ENCODE measurements at places on chromosomes 13 and 19.

DNA sequence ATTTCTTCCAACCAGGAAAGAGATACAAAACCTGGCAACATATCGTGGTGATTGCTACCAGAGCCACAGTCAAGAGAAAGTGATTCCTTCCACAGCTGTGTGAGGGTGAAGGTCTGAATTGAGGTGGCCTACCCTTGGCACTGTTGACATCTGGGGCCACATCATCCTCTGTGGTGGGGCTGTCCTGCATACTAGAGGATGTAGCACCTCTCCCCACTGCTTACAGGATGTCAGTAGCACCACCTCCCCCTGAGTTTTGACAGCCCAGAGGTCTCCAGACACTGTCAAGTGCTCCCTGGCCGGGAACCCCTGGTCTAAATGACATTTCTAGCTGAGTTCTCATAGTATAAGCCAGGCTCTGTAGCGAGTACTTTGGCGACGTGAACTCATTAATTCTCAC lies 15.5 kb downstream of the PTGER1 start:
- DNase-seq = peak; percentile 53

- DNase-seq = no peak
These were observed 89.0 kb upstream of the SPATA13 start for GRCh38 chr13:24071423-24072075.

GRCh38 chr19:53158119-53158656 lies 665 bp downstream of the ZNF347 start:
- DNase-seq = no peak

DNA sequence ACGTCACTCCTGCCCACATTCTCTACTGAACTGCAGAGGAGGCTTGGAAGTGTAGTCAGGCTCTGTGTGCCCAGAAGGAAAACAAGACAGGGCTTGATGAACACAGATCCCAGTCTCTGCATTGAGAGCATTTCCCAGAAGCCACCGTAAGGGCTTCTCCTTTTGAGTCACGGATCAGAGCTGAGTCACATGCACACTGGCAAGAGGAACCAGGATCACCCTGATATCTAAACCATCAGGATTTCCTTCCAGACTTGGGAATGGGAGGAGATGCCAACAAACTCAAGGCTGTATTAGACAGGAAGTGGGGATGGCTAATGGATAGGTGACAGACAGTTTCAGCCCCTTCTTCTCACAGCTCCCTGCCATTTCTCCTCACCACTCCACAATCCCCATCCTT lies 17.7 kb upstream of the FBXO17 start:
- no peak for DNase-seq

DNA sequence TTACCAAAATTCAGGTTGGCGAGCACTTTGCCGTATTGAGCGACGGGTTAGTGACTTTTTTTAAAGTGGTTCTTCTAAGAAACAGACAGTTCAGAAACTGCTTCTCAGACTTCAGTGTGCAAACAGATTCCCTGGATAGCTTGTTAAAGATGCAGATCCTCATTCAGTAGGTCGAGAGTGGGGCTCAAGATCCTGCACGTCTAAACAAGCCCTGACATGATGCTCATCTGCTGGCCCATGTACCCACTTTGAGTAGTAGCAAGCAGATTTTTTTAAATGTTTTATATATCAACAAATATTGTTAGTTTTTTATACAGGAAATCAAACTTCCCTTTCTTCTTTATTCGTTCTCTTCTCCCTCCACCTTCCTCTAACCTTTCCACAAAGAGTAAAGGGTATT lies 7.3 kb downstream of the METTL21C start:
- DNase-seq = no peak

DNA sequence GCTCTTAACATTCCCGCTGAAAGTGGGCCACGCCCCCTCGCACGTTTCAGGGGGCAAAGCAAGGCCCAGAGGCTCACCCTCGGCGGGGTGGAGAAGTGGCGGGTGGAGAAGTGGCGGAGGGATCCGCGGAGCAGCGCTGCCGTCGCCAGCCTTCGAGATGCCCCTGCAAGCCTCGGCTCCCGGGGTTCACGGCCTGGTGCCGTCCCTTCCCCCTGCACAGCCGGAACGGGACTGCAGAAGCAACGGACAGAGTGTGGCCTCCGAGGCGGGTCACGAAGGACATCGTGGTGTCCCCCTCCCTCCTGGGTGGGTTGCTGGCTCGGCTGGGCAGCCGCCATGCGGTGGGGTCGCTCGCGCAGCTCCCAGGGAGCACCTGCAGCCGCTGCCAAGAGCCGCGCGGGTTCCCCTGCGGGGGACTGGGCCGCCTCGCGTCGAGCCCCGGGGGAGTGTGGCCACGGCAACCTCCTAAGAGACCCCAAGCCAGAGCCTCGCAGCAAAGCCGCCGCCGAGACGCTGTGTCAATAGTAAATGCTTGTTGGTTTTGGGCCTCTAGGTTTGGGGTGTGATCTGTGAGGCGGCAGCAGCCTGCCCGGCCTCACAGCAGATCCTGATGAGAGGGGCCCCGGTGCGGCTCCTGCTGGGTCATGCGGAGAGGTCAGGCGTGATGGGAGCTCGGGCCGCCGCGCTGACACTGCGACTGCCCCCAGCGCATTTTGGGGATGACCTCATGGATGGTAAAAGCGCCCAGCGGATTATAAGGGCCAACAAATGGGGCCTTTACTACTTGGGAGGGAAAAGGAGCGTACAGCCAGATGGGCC lies 5.5 kb downstream of the TPGS1 start:
- no peak for DNase-seq

GRCh38 chr19:39282021-39282420 lies 13.8 kb downstream of the IFNL2 start:
- no peak for DNase-seq

- no peak for DNase-seq
These were observed 27.1 kb downstream of the ZNF724 start for GRCh38 chr19:23222998-23223652.

DNA sequence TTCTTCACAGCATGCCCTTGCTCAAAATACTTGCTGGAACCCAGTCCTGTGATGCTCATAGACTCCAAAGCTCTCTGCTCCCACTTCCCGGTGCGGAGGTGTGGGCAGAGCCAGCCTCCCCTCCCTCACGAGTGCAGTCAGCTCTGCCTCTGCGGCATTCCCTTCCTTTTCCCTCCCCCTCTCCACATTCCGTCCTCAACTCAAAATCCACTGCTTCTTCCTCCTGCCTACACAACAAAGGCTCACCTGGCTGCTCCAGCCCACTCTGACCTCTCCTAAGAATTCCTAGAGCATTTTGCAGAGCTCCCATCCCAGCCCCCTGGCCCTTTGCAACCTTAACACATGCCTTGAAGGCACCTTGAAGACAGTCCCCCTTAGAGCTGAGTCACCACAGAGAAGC lies 527.9 kb downstream of the MYO16 start:
- DNase-seq = no peak

GRCh38 chr13:49616676-49617065 lies 11.6 kb upstream of the ARL11 start:
- DNase-seq = no peak

GRCh38 chr19:56594446-56594782 lies 688 bp upstream of the ZNF71 start:
- DNase-seq = no peak

DNA sequence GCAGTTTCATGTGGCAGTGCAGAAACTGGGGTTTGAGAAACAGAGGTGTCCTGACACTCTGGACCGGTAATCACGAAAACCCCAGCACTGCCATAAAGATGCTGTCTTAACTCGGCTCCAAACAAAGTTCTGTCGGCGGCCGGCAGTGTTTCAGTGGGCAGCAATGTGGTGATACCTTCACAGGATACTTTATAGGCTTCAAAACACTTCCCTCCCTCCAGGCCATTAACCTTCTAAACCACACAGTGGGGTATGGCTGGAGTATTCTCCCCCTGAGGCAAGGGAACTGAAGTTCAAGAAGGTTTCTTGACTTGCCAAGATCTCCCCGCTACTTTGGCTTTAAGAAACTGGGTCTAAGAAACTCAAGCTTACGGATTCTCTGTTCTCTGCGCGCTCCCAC lies 1.1 kb downstream of the RUBCNL start:
- DNase-seq = no peak

- no peak for DNase-seq
These were observed 8.9 kb upstream of the TRPC4 start for GRCh38 chr13:37878496-37878895.

DNA sequence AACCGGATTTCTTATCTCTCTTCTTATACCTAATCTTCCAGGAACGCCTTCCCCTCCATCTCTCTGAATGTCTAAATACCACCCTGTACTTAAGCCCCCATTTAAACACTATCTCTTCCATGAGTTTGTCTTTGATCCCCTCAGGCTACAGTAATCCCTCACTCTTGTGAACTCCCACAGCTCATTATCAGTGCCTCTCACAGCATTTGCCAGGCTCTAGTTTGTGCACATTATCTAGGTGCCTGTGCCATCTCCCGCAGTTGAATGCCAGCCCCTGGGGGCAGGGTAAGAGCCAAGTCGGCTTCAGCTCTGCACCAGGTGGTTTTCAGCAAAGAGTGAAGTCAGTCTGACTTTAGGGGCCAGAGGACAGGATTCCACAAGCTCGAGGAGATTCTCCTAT lies 71.4 kb downstream of the FREM2 start:
- no peak for DNase-seq

GRCh38 chr13:40993987-40994386 lies 25.1 kb downstream of the ELF1 start:
- DNase-seq = no peak

DNA sequence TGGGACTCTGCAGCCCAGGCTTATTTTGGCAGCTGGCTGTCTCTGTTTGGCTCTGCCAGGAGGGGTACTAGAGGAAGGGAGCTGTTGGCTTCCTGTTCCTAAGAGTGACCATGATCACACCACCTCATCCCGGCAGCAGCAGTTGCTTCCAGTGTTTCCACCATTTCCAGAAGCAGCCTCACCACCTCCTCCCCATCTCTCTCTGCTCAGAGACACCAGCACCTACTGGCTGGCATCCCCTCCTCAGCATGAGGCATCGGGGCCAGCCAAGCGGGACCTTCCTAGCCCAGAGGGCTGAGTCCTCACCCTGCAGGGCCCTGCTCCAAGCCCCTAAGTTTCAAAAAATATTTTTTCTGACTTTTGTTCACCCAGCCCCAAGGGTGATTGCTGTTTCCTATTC lies 59.0 kb downstream of the NUFIP1 start:
- no peak for DNase-seq

GRCh38 chr13:38830442-38831045 lies 143.7 kb downstream of the FREM2 start:
- DNase-seq = no peak

DNA sequence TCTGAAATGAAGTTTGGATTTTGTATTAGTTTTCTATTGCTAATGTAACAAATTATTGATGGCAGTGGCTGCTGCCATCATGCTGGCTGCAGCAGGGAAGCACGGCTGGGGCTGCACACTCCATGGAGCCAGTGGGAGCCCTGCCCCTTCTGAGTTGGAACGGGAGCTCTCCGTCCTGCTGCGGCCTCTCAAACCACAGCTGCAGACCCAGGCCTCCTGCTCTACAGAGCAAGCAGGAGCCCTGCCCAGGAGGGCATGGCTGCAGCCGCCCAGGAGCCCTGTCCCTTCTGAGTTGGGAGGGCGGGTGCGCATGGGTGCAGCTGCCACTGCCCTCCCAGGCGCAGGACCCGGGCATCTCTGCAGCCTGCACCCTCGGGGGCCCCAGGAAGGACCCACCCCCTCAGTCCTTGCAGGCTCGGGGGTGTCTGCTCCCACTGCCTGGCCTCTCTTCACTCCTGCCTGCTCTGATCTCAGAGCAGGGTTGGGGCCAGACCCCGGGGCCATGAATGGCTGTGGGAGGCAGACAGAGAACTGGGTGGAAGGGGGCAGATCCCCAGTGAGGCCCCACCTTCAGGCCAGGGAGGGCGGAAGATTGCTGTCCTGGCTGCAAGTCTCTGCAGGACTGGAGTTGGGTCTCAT lies 21.0 kb upstream of the ESD start:
- no peak for DNase-seq

GRCh38 chr13:114315074-114315785 lies 927 bp downstream of the CHAMP1 start:
- DNase-seq = peak; percentile 25

DNA sequence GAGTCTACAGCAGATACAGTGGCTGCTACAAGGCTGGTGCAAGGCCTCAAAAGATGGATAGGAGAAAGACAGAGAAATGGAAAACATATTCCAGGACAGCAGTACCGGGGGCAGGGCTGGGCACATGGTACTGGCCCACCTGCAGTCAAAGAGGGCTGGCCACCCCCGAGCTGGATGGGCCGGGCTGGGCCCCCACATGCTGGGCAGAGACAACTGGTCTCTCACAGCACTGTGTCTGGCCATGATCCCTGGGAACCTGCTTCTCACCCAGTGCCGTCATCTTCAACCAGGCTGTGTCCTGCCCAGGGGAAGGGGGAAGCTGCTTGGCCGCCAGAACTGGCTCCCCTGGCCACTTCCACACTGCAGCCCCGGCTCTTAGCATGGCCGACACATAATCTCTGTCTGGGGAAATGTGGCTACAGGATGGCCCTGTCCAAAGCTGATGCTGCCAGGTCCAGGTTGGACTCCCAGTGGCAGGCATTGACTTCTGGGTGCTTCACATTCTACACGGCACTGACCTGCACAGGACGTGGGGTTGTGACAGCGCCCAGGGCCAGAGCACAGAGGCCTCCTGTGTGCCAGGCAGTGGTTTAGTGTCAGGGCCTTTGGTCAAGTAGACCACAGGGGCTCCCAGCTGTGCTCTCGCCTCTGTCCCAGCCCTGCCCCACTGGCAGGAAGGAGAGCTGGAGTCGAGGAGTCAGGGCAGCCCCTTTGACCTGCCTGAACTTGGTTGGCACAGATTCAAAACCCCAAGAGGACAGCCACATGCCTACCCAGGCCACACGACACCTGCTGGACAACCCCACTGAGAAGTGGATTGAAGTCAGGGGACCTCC lies 21.7 kb downstream of the PEPD start:
- no peak for DNase-seq

DNA sequence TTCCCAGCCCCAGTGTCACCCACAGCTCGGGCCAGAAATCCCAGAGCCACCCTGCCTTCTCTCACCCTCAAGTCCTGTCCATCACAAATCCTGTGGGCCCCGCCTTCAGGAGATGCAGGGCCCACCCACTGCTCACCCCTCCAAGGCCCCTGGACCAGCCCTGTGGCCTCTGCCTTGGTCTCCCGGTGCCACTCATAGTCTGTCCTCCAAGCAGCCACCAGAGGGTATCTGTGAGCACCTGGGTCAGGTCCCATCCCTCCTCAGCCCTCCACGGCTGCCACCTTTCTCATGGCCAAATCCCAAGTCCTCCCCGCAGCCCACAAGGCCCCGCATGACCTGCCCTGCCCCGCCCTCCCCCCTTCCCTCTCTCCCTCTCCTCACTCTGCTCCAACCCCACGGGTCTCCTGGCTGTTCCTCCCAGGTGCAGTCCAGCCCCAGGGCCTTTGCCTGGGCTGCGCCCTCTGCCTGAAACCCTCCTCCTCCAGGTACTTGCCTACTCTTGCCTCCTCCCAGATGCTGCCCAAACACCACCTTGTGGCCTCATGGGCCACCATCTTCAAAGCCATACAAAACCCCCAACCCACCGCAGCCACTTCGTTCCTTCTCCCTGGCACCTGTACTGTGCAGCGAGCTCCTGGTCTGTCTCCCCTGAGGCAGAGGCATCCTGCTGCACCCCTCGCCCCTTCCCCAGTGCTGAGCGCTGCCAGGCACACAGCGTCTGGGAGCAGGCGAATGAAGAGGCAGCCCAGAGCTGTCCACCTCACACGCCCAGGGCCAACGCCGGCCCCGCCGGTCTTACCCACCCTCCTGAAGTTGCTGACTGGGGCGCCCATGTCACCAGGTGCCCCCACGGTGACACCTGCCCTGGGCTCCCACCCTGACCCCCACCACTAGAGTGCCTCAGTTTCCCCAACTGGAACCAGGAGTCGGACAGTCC lies 13.2 kb upstream of the UQCR11 start:
- no peak for DNase-seq

GRCh38 chr13:49110122-49110912 lies 109.8 kb upstream of the MLNR start:
- peak; percentile 77 for DNase-seq

GRCh38 chr13:69524459-69525150 lies 583.0 kb upstream of the ATXN8OS start:
- no peak for DNase-seq

All from CD4-positive, alpha-beta T cell treated with Interleukin-4 for 4 hours (primary cell).